ENCODE measurements at places on chromosomes 11 and 22.

GRCh38 chr11:126058105-126058874, 4.4 kb downstream of the CDON start:
- DNase-seq = no peak

GRCh38 chr11:61273178-61274078, 21.7 kb downstream of the VWCE start:
- no peak for DNase-seq

GRCh38 chr11:72969894-72970335, 155.7 kb downstream of the ATG16L2 start:
- DNase-seq = no peak

DNA sequence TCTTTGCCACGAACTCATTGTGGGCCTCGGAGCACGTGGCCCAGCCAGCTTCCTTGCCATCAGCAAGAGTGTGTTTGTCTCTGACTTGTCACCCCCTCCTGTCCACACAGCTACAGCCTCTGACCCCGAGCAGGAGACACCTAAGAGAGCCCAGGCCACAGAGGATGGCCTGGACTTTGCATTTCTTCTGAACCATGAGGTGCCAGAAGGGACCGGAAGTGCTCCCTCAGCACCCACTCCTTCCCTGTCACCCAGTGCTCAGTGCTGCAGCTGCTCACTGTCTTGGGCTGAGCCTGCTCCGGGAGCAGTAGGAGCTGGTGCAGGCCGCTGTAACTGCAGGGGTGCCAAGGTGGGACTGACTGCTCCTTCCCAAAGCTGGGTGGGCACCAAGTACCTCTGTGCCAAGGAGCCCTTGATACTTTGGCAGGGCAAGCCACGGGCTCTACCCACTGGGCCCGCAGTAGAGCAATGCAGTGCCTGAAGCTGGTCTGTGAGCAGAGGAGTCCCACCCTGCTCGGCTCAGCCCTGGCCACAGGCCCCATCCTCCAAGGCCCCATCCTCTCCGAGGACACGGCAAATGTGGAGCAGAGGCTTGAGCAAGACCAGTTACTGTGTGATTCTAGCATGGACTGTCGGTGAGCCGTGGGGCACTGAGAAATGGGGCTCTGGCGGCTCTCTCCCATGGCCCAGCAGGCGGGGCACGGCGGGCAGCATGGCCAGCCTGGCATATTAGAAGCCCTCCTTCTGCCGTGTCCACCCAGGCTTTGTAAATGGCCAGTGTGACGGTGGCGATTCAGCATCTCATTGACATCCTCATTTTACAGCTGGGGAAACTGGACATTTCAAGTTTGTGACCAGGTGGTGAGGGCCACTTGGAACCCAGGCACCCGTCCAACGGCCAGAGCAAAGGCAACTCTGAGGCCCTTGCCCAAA, 6.3 kb downstream of the GRK2 start:
- no peak for DNase-seq
